ENCODE measurements at places on chromosomes 4 and X. TPM values are rescaled to one million over a fixed set of nuclear protein-coding genes. Genes with fewer than 3 reads are reported as not detected.

- DNase-seq = no peak
Observed at GRCh38 chrX:39576041-39576872, 521.5 kb downstream of the BCOR start.

- DNase-seq = no peak
Observed at GRCh38 chr4:109701566-109702410, 1.5 kb downstream of the CASP6 start.

GPC3 gene
- 0.34 TPM for total RNA-seq

TBC1D14 gene
- 37.0 TPM for total RNA-seq

GRCh38 chrX:111829345-111829744, 46.6 kb upstream of the TRPC5OS start:
- no peak for DNase-seq

- no peak for DNase-seq
Observed at GRCh38 chr4:182478475-182478874, 235.3 kb downstream of the TENM3 start.
